ENCODE measurements at places on chromosomes 5 and 9.

GRCh38 chr9:129472651-129473102, 148.2 kb downstream of the C9orf50 start:
- DNase-seq = no peak

GRCh38 chr5:152532714-152533113, 127.6 kb upstream of the NMUR2 start:
- no peak for DNase-seq

DNA sequence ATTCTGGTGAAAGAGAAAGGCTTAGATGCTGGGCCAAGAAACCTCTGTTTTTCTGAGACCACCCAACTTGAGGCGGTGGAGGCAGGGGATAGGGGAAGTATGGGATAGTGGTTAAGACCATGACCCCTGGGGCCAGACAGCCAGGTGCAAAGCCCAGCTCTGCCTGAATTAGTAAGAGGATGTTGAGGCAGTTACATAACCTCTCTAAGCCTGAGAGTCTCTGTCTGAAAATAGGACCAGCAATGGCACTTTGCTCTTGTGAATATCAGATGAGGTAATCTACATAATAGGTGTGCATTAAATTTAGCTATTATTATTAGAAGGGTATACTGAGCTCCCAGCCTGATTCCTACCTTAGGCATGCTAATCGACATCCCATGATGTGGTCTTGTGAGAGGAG, 68.2 kb downstream of the DOCK2 start:
- DNase-seq = no peak

GRCh38 chr5:81195335-81195929, 37.7 kb upstream of the CKMT2 start:
- DNase-seq = no peak

DNA sequence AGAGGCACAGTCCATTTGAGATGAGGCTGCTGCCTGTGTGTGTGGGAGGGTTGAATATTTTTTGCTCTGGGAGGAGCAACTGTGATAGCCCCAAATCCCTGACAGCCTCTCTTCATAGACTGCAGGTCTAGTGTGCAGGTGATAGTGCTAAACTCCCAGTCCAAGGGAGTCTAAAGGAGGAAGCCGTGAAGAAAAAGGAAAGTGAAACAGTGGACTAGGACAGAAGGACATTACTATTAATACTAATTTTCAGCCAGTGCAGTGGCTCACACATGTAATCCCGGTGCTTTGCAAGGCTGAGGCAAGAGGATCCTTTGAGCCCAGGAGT, 295.0 kb downstream of the PDE4D start:
- DNase-seq = no peak

GRCh38 chr9:83266666-83267496, 203.9 kb upstream of the RASEF start:
- DNase-seq = no peak

GRCh38 chr9:14273696-14274121, 40.2 kb downstream of the NFIB start:
- DNase-seq = no peak

DNA sequence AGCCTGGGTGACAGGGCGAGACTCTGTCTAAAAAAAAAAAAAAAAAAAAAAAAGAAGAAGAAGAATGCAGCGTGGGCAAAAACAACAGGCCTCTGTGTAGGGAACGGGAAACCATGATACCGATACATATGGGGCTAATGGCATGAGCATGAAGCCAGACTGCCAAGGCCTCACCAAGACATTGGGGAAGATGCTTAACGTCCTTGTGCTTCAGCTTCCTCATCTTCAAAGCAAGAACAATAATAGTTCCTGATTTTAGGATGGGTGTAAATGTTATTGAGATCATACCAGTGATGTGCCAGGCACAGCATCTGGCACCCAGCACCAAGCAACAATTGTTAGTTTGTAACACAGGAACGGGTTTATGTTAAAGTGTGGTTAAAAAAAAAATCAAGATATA, 51.4 kb downstream of the NEURL1B start:
- no peak for DNase-seq
